ENCODE measurements at places on chromosomes 13 and 19.

- no peak for DNase-seq
Observed at GRCh38 chr13:18952225-18953016, 229.2 kb downstream of the TUBA3C start.

GRCh38 chr19:9060564-9061340 is 26.1 kb upstream of the OR1M1 start:
- DNase-seq: no peak

GRCh38 chr19:5118026-5118425 is 149.1 kb downstream of the KDM4B start:
- no peak for DNase-seq

DNA sequence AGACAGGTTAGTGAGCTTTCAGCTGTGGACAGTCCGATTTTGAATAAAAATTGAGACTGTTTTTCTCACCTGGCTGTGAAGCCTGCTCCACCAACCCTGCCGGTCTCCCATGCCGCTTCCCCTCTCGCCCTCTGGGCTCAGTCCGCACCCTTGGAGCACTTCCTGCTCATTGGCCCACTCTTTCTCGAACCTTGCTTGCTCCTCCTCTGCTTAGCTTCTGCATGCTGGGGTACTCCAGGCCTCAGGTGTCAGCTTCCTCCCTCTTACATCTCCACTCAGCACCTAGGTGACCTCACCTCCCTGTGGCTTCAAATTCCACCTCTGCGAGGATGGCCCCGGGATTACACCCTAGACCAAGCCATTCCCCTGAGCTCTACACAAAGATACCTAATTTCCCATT is 39.6 kb downstream of the C13orf42 start:
- DNase-seq: no peak

DNA sequence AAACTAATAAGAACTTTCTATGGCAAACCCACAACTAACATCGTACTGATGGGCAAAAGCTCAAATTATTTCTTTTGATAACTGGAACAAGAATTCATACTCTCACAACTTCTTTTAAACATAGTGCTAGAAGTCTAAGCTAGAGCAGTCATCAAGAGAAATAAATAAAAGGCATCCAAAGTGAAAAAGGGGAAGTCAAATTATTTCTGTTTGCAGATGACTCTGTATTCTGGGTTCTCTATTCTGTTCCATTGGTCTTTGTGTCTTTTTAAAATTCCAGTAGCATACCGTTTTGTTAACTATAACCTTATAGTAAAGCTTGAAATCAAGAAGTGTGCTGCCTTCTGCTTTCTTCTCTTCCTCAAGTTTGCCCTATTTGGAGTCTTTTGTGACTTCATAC is 1215.9 kb downstream of the UQCRFS1 start:
- no peak for DNase-seq

GRCh38 chr13:32300406-32300805 is 14.8 kb downstream of the ZAR1L start:
- DNase-seq: no peak

GRCh38 chr19:15412832-15413231 is 6.0 kb downstream of the AKAP8L start:
- DNase-seq: no peak

- no peak for DNase-seq
Observed at GRCh38 chr19:23461120-23461519, 65.8 kb upstream of the ZNF91 start.

DNA sequence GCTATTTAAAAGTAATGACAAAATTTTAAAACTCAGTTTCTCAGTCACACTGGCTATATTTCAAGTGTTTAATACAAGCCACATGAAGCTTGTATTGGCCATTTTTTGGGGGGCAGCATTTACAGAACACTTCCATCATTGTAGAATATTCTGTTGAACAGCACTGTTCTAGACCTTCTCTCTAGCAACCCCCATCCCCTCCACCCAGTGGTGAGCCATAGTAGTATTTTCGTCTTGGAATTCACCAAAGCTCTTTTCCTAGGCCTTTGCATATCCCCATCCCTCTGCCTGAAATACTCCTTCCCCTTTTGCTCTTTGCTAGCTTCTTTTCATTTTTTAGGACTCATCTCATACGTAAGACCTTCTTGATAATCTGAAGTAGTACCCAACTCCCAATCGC is 99.5 kb downstream of the ZC3H13 start:
- no peak for DNase-seq

DNA sequence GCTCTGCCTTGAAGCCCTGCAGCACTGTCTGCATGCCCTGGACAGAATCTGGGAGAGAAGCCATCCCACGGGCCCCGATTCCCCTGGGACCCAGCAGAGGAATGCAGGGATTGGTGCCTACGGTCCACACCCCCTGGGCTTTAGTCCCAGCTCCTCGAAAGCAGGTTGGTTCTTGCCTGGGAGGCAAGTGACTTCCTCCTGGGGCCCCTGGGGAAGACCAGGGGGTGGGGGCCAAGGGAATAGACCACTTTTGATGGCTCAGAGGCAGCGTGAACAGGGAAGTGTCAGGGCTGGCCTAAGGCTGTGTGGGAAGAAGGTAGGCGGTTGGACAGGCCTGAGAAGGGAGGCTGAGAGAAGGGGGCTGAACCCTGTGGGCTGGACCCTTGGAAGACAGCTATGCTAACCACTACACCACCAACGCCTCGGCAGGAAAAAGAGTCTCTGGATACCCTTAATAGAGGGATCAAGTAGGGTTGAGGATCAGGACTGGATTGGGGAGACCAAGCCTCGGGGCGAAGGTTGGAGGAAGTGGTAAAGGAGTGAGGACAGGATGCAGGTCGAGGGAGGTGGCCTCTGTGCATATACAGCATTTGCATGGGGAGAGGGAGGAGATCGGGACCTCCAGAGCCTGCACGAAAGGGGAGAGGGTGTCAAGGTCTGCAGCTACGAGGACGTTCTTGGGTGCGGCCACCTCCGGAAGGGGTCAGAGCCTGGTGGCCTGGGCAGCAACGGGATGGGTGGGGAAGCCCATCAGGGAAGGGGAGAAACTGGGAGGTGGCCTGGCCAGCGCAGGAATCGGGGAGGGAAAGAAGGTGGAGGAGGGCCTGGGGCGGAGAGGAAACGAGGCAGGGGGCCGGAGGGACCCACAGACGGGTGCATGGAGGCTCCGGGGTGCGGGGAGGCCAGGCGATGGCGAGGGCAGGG is 709 bp downstream of the DPP9 start:
- DNase-seq: no peak

GRCh38 chr19:13764821-13765394 is 586 bp downstream of the MRI1 start:
- DNase-seq: no peak

GRCh38 chr13:107421028-107421427 is 794.3 kb downstream of the LIG4 start:
- no peak for DNase-seq

- DNase-seq: no peak
Observed at GRCh38 chr13:45873491-45874325, 22.2 kb upstream of the SIAH3 start.

Data from activated CD4-positive, alpha-beta T cell treated with anti-CD3 and anti-CD28 coated beads, Interleukin-2, amount 50 U/mL, for 24 hours (primary cell).